Mucosa of descending colon (tissue), 3 donors: ENCODE measurements at places on chromosomes 4 and X. TPM values are rescaled to one million over a fixed set of nuclear protein-coding genes. Genes with fewer than 3 reads are reported as not detected.
A peak's percentile ranks its signal among the peaks of the same experiment; 100 is the strongest.

DNA sequence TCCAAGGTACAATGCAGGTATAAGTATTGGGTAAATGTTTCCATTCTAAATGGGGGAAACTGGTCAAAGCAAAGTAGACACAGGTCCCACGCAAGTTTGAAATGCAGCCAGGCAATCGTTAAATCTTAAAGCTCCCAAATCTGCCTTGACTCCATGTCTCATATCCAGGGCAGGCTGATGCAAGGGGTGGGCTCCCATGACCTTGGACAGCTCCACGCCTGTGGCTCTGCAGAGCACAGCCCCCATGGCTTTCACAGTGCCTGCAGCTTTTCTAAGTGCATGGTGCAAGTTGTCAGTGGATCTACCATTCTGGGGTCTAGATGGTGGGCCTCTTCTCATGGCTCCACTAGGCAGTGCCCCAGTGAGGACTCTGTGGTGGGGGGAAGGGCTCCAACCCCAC is 436.4 kb downstream of the DMD start:
- DNase-seq: no peak

- peak; percentile 53 for DNase-seq
Observed at GRCh38 chr4:148779771-148780170, 337.6 kb upstream of the NR3C2 start.

Gene NLGN4X
- 1.1 TPM for total RNA-seq

Gene ZNF718
- total RNA-seq: 6.4 TPM
